Kidney glomerular epithelial cell (primary cell): ENCODE measurements at places on chromosomes 5 and 9.

- no peak for DNase-seq
Observed at GRCh38 chr9:89171693-89172092, 6.9 kb downstream of the SHC3 start.

DNA sequence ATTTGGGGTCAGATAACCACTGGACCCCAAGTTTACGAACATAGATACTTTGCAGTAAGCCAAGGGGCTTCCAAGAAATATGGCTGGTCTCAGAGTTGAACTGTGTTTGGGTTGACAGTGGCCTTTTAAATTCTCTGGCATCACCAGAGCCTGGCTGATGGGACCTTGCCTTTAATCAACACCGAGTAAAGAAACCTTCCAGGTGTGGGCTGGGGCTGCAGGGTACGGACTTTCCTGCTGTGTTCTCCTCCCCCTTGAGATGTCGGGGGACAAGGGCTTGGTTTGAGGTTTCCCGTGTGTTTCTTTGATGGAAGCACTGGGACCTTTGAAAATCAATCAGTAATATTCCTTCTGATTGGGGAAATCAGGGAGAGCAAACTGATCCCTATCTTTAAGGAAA, 140.1 kb downstream of the MTX3 start:
- no peak for DNase-seq

- DNase-seq: no peak
Observed at GRCh38 chr5:39928709-39929108, 503.9 kb upstream of the DAB2 start.

DNA sequence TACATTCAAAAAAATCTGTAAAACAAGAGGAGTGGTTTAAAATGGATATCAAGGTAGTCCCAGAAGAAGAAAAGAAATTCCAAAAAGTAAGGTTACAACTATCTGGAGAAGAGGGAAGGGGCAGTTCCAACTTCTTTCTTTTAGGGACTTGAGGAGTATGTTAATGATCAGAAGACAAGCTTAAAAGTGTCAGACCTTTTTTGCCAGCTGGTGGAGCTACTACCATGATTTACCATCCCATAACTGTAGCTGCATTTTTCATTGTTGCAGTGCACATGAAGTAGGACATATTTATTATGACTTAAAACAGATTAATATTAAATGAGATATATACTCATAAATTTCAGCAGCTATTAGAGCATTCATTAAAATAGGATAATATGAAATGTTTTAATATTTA, 158.5 kb upstream of the RGS7BP start:
- no peak for DNase-seq
